ENCODE measurements at places on chromosomes 7 and 10.

DNA sequence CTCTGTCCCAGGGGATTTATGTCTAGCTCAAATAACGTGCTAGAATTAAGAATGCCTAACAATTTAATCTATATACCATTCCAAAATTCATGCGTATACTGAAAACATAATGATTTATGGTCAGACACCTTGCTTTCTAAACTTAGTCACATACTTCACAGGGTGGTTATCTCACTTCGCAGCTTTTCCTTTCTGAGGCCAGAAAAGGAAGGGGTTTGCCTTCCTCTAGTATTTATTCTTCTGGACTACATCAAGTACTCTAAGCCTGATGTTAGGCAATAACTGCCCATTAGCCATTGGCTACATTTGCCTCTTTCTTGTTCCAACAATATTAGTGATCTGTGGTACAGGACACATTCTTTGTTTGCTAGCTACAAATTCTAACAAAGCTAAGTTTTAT, 72.6 kb upstream of the FHIP2A start:
- DNase-seq = no peak

DNA sequence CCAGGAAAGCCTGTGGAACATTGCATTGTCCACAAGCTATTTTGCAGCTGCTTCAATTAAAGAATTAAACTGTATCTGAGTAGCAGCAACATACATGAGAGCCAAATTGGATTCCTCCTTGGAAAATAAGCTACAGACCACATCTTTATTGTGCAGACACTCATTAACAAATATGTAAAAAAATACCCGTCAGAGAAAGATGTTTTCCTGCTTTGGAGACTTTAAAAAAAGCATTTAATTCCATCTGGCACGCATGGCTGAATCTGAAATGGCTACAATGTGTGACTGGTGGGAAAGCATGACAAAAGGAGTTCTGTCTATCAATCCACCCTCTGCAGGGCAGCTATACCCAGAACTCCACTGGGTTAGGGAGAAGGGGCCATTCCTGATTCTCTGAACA, 73.1 kb upstream of the HPS1 start:
- DNase-seq = no peak

- DNase-seq = no peak
These were observed 10.2 kb downstream of the SSBP1 start for GRCh38 chr7:141748396-141748795.

- no peak for DNase-seq
These were observed 409.2 kb upstream of the ZMIZ1 start for GRCh38 chr10:78659598-78659967.

DNA sequence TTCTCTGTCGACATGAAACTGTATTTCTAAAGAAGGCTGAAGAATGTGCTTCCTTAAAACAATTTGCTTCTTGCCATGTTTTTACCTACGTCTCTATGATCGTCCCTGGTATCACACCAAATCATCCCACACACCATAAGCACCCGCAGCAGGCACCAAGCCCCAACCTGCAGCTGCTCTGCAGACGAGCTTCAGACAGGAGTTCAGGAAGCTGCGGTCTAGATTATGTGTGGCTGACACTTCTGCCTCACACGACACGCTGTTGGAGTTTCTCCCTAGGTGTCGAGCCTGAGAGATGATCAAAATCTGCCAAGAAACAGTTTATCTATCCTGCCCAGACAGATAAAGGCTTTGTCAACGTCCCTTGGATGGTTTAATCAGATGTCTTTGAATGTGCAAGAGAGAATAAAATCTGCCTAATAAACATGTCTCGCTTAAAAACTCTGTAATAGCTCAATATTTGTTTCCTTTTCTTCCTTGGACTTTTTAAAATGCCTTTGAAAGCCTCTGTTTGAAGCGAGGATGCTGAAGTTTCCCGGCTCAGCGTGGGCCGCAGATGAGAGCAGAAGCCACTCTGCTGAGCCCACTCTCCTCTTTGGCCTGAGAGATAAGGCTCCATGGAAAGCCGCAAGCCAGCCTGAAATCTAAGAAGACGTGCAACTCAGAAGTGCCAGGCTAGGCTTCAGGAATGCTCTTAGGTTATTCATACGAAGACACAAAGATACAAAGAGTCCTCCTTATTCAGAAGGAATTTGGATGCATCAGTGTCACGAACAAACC, 158.3 kb upstream of the PFKP start:
- DNase-seq = no peak

- no peak for DNase-seq
These were observed 69.1 kb downstream of the SHH start for GRCh38 chr7:155743177-155743576.

GRCh38 chr7:44145479-44145968, 4.4 kb upstream of the MYL7 start:
- DNase-seq = no peak

DNA sequence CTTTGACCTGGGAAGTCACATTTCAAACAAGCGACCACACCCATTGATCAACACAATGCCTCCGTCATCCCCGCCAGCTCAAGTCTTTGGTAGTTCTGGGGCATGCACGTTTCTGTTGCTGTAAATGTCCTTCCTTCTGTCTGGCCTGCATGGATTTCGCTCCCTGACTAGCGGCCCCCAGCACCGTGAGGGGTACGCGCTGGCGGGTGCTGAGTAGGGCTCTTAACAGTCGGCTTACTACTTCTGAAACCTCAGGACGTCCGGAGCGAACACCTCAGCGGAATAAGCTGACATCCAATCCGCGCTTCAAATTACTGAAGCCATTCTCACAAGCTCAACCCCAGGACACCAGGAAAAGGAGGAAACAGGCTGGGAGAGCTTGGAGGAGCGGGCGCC, 505 bp downstream of the NUDCD3 start:
- no peak for DNase-seq

Measured in BE2C (cell line).